ENCODE measurements at places on chromosomes 4 and X. TPM values are rescaled to one million over a fixed set of nuclear protein-coding genes. Genes with fewer than 3 reads are reported as not detected.

The BGN gene
- total RNA-seq: 121 TPM

DNA sequence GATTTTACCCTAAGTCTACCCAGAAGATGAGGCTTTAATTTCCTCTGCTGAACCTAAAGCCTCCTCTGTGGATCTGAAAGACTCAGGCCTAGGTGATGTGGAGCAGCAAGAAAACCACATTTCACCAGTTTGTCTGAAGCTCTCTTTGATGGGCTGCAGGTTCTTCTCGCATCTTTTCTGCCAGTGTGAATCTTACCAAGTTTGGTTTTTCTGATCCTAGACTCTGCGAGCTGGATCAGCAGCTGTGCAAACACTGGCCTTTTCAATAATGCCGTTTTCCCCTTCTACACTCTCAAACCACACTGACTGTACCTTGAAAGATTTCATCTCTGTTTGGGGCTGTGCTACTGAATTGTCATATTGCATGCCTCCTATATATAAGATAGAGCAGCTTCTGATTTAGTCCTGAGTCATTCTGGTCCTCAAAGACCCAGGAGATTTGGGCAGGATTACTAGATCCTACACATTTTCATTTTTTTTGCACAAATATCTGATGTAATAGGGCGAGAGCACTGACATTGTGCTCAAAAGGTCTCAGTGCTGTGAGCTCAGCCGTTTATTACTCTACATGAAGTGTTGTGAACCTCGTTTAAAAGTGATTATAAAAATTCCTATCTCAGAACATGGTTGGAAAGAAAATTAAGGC lies 133.6 kb upstream of the FAM9C start:
- no peak overlapping the region for H3K27ac ChIP-seq
- no peak for DNase-seq
- no peak overlapping the region for H3K4me3 ChIP-seq
- no peaks in the 10 kb centered on the region for H3K27me3 ChIP-seq
- H3K36me3 ChIP-seq: no peaks in the 10 kb centered on the region
- no peaks in the 10 kb centered on the region for H3K4me1 ChIP-seq

The DGKK gene
- total RNA-seq: 0.04 TPM

The FGF5 gene
- 0.07 TPM for total RNA-seq

DNA sequence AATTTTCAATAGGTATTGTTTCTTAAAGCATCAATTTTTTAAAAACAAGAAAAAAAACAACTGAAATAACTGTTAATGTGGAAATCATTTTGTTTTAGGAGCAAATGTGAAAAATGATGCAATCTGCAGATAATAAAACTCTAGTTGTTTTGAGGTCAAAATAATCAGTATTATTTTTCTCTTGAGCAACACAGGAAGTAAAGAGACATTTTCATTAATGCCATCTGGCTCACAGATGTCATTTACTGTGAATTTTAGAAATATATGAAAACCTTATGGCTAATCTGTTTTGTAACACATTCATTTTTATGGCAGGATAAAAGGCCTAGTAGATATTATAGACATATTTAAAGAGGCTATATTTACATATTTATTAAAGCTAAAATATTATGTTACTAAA lies 141.6 kb downstream of the PCDH18 start:
- peak overlapping the region; percentile 47 for H3K27ac ChIP-seq
- no peak for DNase-seq
- H3K27me3 ChIP-seq: no peaks in the 10 kb centered on the region
- peaks cover 40% of the 10 kb centered on the region for H3K4me1 ChIP-seq
- H3K36me3 ChIP-seq: no peaks in the 10 kb centered on the region

DNA sequence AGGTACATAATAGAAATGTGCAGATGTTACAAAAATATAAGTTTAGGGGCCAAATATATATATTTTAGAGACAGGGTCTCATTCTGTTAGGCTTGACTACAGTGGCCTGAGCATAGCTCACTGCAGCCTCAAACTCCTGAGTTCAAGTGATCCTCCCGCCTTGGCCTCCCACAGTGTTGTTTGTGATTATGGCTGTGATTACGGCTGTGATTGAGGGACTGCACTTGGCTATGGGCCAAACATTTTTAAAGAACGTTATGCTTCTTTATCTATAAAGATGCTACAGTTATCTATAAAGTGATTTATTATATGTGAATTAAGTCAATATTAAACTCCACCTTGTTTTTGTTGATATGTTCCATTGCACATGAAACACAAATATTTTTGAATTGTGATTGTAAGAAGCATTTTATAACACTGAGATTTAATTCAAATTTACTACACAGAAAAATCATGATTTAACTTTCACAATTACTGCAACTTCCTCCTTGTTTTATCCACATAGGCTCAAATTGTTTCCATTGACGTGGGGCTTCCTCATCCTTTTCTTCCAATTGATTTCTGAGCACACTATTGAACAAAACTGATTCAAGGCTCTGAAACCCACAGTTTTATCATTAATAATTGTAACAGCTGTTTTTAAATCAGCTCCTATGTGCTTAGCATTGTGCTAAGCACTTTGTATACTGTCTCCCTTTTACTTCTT lies 68.4 kb upstream of the BMPR1B start:
- no peak for DNase-seq
- no peaks in the 10 kb centered on the region for H3K4me1 ChIP-seq
- H3K27ac ChIP-seq: no peak overlapping the region
- no peak overlapping the region for H3K4me3 ChIP-seq
- H3K27me3 ChIP-seq: peaks cover 6% of the 10 kb centered on the region

The NRK gene
- 48.2 TPM for total RNA-seq

The COL4A6 gene
- 102 TPM for total RNA-seq

GRCh38 chr4:87109121-87109520 lies 111.3 kb downstream of the KLHL8 start:
- DNase-seq: no peak
- no peaks in the 10 kb centered on the region for H3K27me3 ChIP-seq
- no peak overlapping the region for H3K4me3 ChIP-seq
- peaks cover 14% of the 10 kb centered on the region for H3K36me3 ChIP-seq
- peak overlapping the region; percentile 26 for H3K27ac ChIP-seq
- H3K4me1 ChIP-seq: peaks cover 21% of the 10 kb centered on the region

The DUSP21 gene
- total RNA-seq: not detected

DNA sequence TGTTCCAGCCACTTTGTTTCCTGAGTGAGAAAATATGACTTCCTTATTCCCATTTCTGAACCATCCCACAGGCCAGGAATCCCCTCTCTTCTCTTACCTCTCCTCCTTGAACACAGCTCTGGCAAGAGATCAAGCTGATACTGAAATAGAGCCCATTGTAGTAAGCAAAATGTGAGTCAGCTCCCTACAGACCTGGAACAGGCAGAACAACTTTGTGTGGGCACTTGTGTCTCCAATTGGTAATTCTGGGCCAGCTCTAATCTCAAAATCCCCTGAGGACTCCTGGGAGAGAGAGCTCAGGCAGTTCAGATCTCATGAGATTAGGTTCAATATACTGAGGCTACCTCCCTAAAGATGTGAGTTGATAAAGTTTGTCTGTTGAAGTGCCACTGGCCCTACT lies 213.5 kb downstream of the GUCY2F start:
- no peaks in the 10 kb centered on the region for H3K36me3 ChIP-seq
- no peak for DNase-seq
- H3K27me3 ChIP-seq: no peaks in the 10 kb centered on the region
